Left cardiac atrium (tissue), 4 donors: ENCODE measurements at places on chromosomes 7 and 10. TPM values are rescaled to one million over a fixed set of nuclear protein-coding genes. Genes with fewer than 3 reads are reported as not detected.

The LRRC61 gene
- 5.7 TPM for total RNA-seq

The NOM1 gene
- total RNA-seq = 9.4 TPM

The TRPV5 gene
- total RNA-seq = not detected

GRCh38 chr7:17105701-17106100 lies 192.8 kb upstream of the AHR start:
- DNase-seq = no peak

GRCh38 chr10:71221586-71222202 lies 9.3 kb downstream of the UNC5B start:
- DNase-seq = no peak

DNA sequence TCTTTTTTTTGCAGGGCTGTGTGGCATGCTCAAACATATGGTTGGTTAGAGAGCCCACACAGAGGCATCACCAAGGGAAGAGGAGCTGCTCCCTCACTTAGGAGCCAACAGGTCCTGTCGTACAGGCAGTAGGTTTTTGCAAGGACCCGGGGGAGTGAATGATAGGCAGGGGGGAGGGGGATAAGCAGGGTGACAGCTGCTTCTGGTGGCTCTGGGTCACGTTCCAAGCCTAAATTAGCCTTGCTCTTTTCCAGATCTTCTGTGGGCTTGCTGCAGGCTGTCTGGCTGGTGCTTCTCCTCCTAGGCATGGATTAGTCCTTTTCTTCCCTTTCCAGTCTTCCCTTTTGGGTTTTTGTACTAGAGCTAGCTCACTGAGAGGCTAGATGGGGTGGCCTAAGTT lies 117.7 kb upstream of the PODXL start:
- no peak for DNase-seq

GRCh38 chr7:131540491-131541162 lies 15.8 kb downstream of the PODXL start:
- peak; percentile 68 for DNase-seq

DNA sequence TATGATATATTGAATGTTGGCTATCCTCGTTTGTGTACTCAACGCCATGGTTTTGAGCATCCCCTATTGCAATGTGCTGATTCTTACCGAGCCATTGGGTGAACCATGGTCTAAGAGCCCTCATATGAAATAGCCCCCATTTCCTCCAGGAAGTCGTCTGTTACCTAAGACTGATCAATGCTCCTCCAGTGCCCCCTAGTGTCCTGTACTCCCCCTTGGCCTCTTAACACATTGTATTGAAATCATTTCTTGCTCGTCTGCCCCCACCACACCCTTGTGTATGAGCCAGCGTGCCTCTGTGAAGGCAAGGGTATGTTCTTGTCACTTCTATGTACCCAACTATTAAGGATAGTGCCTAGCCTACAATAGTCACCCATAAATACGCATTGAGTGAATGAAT lies 11.2 kb upstream of the SLC35B4 start:
- DNase-seq = peak; percentile 26
